ENCODE measurements at places on chromosomes 6 and 20.

- DNase-seq: no peak
These were observed 12.9 kb downstream of the RPS6KA2 start for GRCh38 chr6:166614171-166614583.

DNA sequence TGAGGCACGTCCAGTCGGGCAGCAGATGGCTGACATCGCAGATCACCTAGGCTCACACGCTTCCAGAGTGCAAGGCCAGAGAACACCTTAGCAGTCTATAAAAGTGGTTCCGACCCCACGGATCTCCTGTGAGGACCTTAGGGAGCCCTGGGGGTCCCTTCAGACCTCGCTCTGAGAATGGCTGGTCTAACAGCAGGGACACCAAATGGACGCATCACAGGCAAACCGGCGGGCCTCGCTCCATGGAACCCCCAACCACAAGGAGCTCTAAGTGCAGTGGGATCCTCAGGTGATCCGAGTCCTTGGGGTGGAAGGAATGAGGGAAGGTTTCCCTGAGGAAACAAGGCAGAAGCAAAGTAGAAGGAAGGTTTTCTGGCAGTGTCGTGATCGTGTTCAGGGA, 135.4 kb downstream of the SMOC2 start:
- no peak for DNase-seq

DNA sequence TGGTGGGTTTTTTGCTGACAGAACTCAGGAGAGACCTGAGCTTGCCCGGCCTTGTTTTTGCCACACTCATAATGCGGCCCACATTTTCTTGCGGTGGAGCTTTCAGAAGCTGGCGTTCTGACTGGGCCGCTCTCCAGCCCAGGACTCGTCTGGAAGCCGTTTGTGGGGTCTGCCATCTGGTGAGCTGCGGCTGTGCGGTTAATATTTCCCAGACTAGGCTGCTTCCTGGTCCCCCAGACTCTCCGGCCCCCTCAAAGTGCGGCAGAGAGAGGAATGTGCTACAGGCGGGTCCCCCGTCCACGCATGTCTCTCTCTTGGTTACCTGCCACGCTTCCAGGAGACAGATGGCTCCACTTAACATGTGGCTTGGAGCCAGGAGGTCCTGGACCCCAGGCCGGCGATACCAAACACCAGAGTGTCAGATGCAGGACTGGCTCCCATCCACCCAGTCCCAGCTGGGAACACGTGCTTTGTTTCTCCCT, 128.9 kb upstream of the PMEPA1 start:
- DNase-seq: no peak

DNA sequence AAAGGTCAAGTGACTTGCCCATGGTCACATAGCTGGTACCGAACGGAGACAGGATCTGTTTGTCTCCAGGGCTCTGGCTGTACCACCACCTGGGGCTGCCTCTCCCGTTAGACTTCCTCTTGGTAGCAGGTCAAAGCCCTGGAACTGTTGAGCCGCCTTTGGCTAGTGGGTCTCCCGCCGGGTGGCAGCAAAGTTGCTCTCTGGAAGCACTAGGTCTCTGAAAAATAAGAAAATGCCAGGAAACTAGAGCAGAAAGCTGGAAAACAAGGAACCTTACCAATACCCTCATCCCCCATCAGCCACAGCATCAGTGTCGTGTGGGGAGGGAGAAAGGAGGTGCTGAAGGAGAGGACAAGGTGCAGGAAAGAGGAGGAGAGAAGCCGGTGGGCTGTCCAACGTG, 291.0 kb upstream of the SUPT3H start:
- no peak for DNase-seq

GRCh38 chr6:156928126-156928525, 150.9 kb downstream of the ARID1B start:
- no peak for DNase-seq

- DNase-seq: no peak
These were observed 122.6 kb upstream of the NOX3 start for GRCh38 chr6:155578251-155578650.

DNA sequence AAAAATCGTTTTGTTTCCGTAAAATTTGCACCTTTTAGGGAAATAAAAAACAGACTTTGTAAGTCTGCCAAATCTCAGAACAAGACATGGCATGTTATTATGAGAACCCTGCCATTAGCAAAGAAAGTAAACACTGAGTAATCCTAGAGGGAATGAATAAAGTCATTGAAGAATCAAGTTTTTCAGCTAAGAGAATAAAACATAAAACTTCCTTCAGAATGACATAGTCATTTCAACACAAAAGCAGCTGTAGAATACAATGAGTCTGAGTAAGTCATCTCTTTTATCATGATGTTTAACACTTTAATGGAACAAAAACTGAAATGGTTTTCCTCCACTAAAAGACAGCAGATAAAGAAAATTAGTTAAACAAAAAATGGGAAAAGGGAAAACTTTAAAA, 10.3 kb upstream of the DST start:
- DNase-seq: no peak

GRCh38 chr6:119012521-119012920, 65.9 kb downstream of the FAM184A start:
- no peak for DNase-seq

GRCh38 chr6:140176306-140176705, 801.9 kb upstream of the CITED2 start:
- DNase-seq: no peak

DNA sequence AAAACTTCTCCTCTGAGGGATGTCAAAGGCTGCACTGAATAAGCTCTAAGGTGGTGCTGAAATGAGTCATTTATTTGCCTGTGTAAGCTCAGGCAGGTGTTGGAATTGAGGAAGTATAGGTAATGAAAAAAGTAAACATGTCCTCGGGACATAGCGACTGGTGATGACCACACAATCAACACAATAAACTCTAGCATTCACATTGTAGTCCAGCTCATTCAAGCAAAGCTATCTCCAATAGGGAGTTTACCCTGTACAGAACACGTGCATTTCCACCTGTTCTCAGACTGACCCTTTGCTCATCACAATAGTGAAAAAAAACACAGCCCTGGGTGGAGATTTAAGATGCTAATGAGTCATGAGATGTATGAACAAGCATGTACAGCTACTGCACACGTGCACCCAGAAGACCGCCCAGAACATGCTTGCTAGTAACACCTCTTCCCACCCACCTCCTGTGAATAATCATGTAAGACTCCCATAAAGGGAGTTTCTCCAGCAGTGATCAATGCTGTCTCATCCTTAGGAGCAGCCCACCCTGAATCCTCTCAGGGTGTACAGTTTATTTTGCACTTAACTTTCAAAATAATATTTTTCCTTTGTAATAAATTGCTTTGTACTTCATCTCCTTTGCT, 33.0 kb upstream of the POU5F1 start:
- peak; percentile 75 for DNase-seq

GRCh38 chr20:37228082-37228481, 33.5 kb downstream of the GHRH start:
- DNase-seq: no peak
